Myometrial cell (primary cell): ENCODE measurements at places on chromosomes 3 and 15. TPM values are rescaled to one million over a fixed set of nuclear protein-coding genes. Genes with fewer than 3 reads are reported as not detected.

Gene SLC6A1
- not detected in 2 replicates for total RNA-seq

Gene HDDC3
- total RNA-seq, result 9.2 and 20.7 TPM in 2 replicates

Gene GP5
- total RNA-seq, result under 0.01 TPM in 2 replicates

Gene PDZRN3
- total RNA-seq, result 3.5 and 6.4 TPM in 2 replicates

Gene FNDC3B
- 37.8 and 45.7 TPM in 2 replicates for total RNA-seq

Gene SLC22A13
- total RNA-seq, result not detected in 2 replicates

Gene CYP1A2
- not detected in 2 replicates for total RNA-seq

Gene MME
- 431 and 481 TPM in 2 replicates for total RNA-seq

Gene SLC7A14
- under 0.01 and 0.29 TPM in 2 replicates for total RNA-seq

Gene COL8A1
- 114 and 122 TPM in 2 replicates for total RNA-seq

Gene PTH1R
- 1.4 and 1.6 TPM in 2 replicates for total RNA-seq

Gene NPAP1
- not detected in 2 replicates for total RNA-seq

Gene GOLGA8J
- total RNA-seq, result not detected in 2 replicates

Gene PPARG
- total RNA-seq, result 19.9 and 30.5 TPM in 2 replicates

Gene SLC6A20
- total RNA-seq, result not detected in 2 replicates

Gene CPLX3
- not detected in 2 replicates for total RNA-seq

Gene ATP8B4
- 2.6 and 4.4 TPM in 2 replicates for total RNA-seq

Gene TEX9
- total RNA-seq, result 0.58 and 1.9 TPM in 2 replicates

Gene UPK1B
- total RNA-seq, result 0.53 TPM in 1 of 2 replicates, not detected in the other

Gene RAB6B
- 0.53 TPM in 1 of 2 replicates, not detected in the other for total RNA-seq

Gene RPP25
- total RNA-seq, result 0.53 and 1.2 TPM in 2 replicates

Gene OCA2
- not detected in 2 replicates for total RNA-seq

Gene KLHL40
- not detected in 2 replicates for total RNA-seq

Gene ENTPD3
- not detected in 2 replicates for total RNA-seq

Gene ADCY5
- total RNA-seq, result 0.53 TPM in 1 of 2 replicates, not detected in the other

Gene GABRA5
- not detected in 2 replicates for total RNA-seq

Gene CLDN18
- total RNA-seq, result not detected in 2 replicates

Gene CHST14
- 30.8 and 32.6 TPM in 2 replicates for total RNA-seq

Gene IL17RD
- total RNA-seq, result 3.5 and 4.6 TPM in 2 replicates

Gene CAPN3
- 0.35 and 2.9 TPM in 2 replicates for total RNA-seq

Gene FGF12
- under 0.01 TPM in 1 of 2 replicates, not detected in the other for total RNA-seq

Gene CGNL1
- not detected in 2 replicates for total RNA-seq

Gene FAM81A
- 0.29 and 1.2 TPM in 2 replicates for total RNA-seq

Gene NRROS
- under 0.01 TPM in 1 of 2 replicates, not detected in the other for total RNA-seq

Gene CASR
- not detected in 2 replicates for total RNA-seq

Gene ITPKA
- 37.2 and 50.7 TPM in 2 replicates for total RNA-seq

Gene KLHL24
- 16.7 and 32.8 TPM in 2 replicates for total RNA-seq

Gene RARB
- total RNA-seq, result 34.4 and 37.2 TPM in 2 replicates

Gene POLR2H
- 65.7 and 76.4 TPM in 2 replicates for total RNA-seq

Gene ZNF197
- 5.8 and 8.7 TPM in 2 replicates for total RNA-seq

Gene ANAPC13
- 69.5 and 93.2 TPM in 2 replicates for total RNA-seq

Gene PAQR5
- 2.6 and 3.5 TPM in 2 replicates for total RNA-seq

Gene CLDN16
- 0.35 and 1.2 TPM in 2 replicates for total RNA-seq

Gene EFCAB12
- total RNA-seq, result 0.35 TPM in 1 of 2 replicates, not detected in the other

Gene ISLR
- total RNA-seq, result 136 and 187 TPM in 2 replicates

Gene ANKRD34C
- total RNA-seq, result not detected in 2 replicates

Gene ITGA11
- 0.86 TPM in 1 of 2 replicates, not detected in the other for total RNA-seq

Gene LDHAL6B
- not detected in 2 replicates for total RNA-seq

Gene FBXL22
- total RNA-seq, result 0.18 and 0.58 TPM in 2 replicates

Gene SERPINI2
- total RNA-seq, result not detected in 2 replicates

Gene C3orf49
- total RNA-seq, result not detected in 2 replicates

Gene GXYLT2
- total RNA-seq, result 11.7 and 18.2 TPM in 2 replicates

Gene C3orf22
- total RNA-seq, result not detected in 2 replicates
